OCI-LY7 (cell line): ENCODE measurements at places on chromosomes 7 and 10.

- no peak for DNase-seq
Measured at GRCh38 chr10:124671486-124672075, 72.6 kb downstream of the FAM53B start.

GRCh38 chr7:13725591-13725990 is 263.9 kb downstream of the ETV1 start:
- DNase-seq: no peak

DNA sequence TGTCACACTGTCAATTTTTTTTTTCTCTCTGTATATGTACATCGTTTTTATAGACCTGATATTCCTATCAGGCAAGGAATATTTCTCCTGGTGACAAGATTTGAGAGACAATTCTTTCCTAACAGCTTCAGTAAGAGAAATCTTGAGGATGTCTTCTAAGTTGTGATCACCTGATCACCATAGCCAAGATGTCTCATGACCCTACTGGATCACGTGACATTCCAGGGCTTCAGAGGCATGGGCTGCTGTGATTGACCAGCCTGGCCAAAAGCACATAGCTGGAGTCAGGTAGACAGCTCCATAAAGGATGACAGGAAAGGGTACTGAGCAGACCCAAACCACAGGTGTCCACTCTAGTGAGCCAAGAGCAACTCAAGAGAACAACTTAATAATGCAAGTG is 444.9 kb downstream of the SORCS3 start:
- DNase-seq: no peak

GRCh38 chr10:120318862-120319261 is 138.2 kb upstream of the PLPP4 start:
- no peak for DNase-seq

- no peak for DNase-seq
Measured at GRCh38 chr10:10976652-10977051, 41.0 kb upstream of the CELF2 start.
